Hematopoietic multipotent progenitor cell (in vitro differentiated cells): ENCODE measurements at places on chromosomes 7 and 10.
A peak's percentile ranks its signal among the peaks of the same experiment; 100 is the strongest.

GRCh38 chr7:139702811-139703486 is 74.8 kb downstream of the HIPK2 start:
- no peak for DNase-seq

DNA sequence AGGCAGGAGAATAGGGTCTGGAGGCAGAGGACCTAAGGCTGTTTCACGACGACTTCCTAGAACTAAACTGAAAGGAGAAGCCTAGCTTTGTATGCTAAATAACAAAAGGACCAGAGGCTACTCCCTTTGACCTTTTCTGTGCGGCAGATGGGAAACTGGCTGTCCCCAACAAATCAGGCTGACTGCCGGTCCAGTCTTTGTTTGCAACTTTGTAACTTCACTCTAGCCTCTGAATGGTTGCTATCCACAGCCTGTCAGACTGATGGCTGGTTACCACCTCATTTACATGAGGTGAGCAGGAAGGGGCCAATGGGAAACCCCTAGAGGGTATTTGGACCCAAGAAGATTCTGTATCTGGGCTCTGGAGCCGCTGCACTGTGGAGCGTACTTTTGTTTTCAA is 132.6 kb upstream of the SHH start:
- no peak for DNase-seq

- peak; percentile 64 for DNase-seq
These were observed 11.5 kb upstream of the DLD start for GRCh38 chr7:107879400-107880035.

- no peak for DNase-seq
These were observed 138.9 kb downstream of the GRK5 start for GRCh38 chr10:119346095-119346832.

DNA sequence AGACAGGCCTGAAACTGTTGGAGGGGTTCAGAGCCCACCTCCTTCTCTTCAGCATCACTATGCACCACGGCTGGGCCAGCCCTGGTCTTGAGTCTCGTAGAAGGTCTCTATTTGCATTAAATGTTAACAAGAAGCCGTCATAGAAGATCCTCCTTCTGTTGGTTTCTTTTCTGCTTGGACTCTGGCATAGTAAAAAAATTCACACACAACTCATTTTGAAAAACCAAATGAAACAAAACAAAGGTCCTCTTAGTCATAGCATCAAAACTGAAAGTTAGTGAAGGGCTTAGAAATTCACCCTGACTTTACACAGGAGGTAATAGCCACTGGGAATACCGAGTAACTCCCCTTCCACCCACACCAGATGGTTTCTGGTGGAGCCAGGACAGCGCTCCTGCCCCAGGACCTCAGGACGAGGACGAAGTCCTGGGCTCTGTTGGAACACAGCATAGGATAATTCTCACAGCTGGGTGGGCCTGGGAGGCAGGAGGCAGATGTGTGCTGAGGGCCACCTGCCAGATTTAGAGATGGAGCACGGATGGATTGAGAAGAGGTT is 248.4 kb upstream of the KLF6 start:
- DNase-seq = no peak

DNA sequence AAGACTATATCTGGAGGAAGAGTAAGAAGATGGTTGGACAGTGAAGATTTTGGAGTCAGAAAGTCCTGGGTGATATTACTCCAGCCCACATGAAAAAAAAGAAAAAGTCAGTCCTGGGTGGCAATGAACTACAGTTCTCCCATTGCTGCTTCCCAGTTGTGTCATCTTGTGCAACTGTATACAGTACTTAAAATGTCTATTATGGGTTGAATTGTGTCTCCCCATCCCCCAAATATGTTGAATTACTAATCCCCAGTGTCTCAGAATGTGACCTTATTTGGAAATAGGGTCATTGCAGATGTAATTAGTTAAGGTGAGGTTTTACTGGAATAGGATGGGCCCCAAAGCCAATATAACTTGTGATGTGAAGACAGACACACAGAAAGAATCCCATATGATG is 15.6 kb downstream of the SEC23IP start:
- no peak for DNase-seq

- no peak for DNase-seq
These were observed 25.3 kb downstream of the ANXA8 start for GRCh38 chr10:47458466-47459154.

GRCh38 chr7:99079104-99079503 is 64.8 kb downstream of the SMURF1 start:
- peak; percentile 39 for DNase-seq

DNA sequence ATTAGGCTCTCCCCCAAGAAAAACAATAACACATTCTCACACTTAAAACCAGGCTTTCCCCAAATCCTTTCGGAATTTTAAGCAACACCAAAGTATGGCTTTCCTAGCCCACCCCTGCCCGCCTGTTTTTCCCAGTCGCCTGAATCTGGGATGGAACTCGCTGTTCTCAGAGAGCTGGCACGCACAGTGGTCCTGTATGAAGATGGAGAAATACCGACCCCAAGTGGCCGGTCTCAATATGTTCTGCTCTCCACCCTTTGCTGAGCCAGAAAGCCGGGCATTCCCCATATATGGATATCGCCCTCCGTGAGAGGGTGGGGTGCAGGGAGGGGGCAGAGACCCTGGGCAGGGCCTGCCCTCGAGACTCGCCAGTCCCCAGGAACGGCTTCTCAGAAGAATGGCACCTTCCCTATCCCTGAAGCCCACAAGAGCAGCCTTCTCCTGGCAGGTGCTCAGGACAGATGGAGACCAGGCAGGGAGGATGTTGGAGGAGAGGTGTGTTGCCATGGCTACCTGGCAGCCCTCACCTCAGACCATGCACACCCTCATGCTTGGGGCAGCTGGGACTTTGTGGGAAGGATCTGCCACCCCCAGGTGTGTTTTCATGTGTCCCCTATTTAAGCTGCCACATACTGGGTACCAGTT is 3.4 kb downstream of the TACR2 start:
- no peak for DNase-seq

- DNase-seq = no peak
These were observed 125.4 kb downstream of the JAZF1 start for GRCh38 chr7:28055161-28055544.

GRCh38 chr7:101494602-101495329 is 132.1 kb downstream of the COL26A1 start:
- no peak for DNase-seq

DNA sequence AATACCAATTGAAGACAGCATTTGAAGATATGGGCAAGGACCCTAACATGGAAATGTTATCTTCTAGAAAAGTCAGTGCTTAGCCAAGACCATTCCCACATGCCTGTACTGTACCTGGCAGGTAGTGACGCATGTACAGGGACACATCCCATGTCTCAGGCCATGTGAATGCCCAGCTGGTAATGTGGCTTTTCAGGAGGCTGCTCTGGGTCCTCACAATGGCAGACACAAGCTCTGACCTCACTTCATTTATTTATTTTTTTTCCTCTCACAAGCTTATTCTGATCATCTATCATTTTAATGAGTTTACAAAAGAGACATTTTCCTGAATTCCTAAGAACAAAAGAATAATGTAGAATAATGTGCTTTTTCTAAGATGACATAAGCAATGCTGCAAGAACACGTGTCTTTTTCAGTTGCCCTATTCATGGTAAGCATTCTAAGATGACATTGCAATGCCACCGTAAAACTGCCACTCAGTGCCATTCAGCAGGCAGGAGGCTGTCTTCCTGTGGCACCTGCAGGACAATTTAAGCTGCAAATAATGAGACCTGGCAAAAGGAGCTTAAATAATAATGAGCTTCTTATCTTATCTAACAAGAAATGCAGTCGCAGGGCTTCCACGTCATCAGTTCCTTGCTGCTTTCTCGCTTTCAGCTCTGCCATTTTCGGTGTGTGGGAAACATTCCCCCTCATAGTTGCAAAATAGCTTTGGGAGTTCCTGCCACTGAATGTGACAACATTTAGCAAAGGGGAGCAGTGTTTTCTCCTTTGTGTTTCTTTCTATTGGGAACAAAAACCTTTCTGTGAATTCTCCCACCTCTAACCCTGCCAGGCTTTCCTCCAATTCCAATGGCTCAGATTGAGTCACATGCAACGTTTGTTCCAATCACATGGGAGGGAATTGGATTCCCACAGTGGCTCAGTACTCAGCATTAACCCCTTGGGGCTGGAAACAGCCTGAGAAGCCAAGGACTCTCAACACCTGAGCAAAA is 113.0 kb downstream of the SEC23IP start:
- DNase-seq = no peak

- DNase-seq = no peak
These were observed 243.4 kb downstream of the MGMT start for GRCh38 chr10:129710510-129710847.

DNA sequence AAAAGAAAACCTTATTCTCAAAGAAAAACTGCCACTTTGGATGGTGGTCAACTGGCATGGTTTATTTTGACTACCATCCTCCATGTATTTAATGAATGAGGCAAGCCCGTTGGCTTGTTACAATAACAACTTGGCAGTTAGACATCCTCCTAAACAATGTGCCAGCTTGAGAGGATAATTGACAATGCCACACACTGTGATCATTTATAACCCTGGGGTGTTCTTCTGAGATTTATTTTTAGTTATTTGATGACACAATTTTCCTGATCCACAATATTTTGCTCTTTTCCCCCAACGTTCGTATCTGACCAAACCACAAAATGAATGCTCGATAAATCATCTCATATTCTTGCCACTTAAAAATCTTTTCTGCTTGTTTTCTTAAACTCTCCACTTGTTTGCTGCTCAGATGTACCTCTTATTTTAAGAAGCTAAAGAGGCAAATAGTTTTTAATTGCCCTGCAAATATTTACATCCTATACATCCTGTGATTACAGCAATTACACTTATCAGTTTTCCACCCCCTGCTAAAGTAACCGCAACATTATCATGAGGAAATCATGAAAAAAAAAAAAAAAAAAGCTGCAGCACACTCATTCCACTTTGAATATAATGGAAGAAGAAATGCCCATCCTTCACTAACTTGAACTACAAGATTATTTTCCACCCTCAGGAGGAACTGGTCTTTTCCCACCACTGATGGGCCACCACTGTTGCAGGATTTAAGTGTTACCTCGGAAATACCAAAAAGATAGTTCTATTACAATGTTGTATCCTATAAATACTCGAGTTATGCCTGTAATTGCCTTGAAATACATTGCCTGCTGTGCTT is 119.9 kb downstream of the MBL2 start:
- DNase-seq = no peak

DNA sequence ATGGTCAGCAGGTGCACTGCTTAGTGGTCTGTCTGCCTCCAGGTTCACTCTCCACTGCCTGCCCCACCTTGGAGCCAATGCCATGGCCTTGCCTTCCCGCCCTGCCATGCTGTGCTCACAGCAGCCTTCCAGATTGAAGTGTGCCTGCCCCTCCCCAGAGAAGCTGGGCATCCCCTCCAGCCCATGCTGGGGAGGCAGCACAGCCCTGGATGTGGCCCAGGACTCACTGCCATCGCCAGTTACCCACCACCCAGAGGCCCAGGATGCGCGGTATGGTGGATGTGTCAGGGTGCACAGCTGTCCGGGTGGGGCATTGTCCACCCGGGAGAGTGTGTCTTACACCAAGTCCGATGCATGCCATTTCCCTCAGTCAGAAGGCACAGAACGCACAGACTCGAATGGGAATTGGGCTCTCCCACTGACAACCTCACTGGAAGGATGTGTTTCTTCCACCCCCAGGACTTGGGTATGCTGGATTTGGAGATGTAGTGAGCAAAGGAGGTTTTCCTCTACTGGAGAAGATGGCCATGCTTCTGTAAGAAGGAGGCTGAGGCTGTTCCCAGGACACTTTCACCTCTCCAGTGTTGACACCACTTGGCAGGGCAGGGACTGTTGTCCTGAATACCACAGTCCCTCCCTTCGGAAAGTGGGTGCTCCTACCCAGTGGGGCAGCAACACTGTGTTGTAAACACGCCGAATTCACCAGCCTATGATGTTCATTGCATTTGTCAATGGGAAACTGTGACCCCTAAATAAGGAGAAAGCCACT is 122.0 kb downstream of the ADARB2 start:
- no peak for DNase-seq

DNA sequence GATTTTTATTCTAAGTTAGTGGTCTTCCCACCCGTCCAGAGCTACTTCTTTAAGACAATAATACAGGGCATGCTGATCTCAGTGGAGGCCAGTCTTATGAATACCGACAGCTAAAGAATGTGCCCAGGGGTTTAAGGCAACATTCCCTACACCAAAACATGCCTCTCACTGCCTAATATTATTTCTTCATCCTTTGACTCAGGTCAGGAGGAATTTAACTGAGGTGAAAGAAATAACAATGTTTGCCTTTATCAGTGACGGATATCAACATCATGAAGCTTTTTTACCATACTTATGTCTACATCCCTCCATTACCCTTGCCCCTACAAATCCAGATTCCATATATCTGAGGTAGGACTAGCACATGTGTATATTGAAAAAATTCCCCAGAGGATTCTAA is 33.3 kb upstream of the TES start:
- DNase-seq = no peak

GRCh38 chr7:149670288-149670687 is 103.1 kb downstream of the ZNF467 start:
- no peak for DNase-seq

DNA sequence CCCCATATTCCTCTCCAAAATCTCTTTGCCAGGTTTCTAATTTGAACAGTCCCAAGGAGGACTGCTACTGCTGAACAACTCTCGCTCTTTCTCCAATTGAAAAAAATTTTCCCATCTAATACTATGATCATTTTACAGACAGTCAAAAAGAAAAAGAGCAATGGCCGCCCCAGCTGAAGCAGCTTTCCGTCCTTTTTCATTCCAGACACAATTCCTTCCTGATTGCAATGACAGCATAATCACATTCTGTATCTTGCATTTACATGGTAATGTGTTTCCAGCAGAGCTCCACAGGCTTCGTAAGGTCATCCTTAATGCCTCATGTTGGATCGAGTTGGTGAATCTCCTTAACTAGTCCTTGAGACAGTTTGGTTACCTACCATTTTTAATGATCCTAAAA is 45.0 kb upstream of the GSDME start:
- no peak for DNase-seq

DNA sequence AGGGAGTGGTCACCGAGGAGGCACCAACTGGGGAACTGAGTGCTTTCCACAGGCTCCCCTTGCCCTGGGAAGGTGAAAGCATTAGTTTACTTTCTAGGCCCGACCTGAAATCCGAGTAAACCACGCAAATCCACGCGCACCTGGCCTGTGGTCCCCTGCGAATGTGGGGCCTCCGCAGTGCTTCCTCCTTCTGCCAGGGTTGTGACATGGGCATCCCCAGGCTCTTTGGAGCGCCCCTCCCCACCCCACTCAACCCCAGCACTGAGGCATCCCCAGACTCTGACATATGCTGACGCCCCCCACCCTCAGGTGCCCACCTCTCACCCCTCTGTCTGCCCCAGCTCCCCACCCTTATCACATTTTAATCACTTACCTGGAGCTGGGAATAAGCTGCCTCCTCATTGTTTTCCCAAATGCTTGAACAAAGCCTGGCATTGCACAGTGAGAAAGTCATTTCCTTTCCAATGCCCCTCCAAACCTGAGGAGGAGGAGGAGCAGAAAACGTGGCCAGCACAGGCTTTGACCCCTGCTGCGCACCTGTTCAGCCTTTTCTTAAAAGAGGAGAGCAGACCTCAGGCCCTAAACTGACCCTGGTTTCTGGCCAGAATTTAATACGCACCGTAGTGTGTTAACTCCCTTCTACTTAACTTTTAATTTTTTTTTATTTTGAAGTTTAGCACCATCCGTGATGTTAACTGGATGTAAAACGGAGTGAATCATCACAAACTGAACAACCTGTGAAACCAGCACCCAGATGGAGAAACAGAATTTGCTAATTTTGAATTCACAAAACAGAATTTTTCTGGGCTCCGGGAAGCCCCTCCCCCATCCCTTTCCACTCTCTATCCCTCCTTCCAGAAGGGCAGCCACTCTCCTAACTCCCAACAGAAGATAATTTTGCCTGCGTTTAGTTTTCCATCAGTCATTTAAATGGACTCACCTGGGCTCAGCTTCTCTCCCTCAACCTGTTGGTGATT is 129.4 kb downstream of the WDR11 start:
- DNase-seq = no peak
